ENCODE measurements at places on chromosomes 7 and 10.
A peak's percentile ranks its signal among the peaks of the same experiment; 100 is the strongest.

GRCh38 chr7:44466300-44467216 is 23.9 kb downstream of the NUDCD3 start:
- DNase-seq: no peak

- no peak for DNase-seq
These were observed 298.2 kb downstream of the SORCS1 start for GRCh38 chr10:106866244-106866845.

GRCh38 chr7:7427363-7427762 is 108.3 kb downstream of the COL28A1 start:
- DNase-seq: no peak

DNA sequence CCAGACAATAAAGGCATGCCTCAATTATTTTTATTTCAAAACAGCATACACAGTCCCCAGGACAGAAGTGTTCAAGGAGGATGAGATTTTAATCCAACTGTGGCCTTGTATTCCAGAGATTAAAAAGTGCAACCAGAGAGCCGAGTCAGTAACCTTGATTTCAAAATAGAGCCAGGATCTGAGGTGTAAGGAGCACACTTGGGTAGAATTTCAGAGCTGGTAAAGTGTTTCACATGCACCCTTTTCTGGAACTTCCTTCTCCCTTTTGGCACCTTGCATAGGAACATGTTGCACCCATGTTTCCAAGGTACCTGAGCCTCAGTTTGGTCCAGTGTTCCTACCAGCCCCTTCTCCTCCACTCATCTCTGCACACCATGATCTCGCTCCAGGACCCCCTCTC is 225.1 kb downstream of the TRIL start:
- no peak for DNase-seq

GRCh38 chr7:151454305-151454704 is 14.4 kb upstream of the CRYGN start:
- DNase-seq: no peak

DNA sequence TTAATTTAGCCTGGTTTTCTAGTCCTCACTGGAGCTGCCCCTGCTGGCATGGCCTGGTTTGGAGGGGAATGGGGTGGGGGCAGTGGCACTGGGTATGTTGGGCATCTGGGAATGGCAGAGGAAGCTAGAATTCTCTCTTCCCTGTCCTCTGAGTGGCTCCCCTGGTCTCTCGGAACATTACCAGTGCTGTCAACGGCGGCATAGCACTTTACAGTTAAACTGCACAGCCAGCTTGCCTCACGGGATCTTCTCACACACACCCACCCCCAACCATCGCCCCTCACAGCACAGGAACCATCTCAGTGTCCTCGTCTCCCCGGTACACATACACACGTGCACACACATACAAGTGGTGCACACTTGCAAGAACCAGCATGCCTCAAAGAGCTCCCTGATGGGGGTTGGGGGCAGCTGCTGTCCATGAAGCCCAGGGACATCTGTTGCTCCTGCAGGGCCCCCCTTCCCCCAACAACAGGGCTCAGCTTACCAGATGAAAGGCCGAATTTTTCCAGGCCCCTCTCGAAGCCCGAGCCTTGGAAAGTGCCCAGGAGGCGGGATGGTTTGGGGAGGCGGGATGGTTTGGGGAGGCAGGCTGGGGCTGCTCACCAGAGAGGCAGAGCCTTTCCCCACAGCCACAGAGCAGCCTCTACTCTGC is 41.0 kb downstream of the TSPAN15 start:
- no peak for DNase-seq

DNA sequence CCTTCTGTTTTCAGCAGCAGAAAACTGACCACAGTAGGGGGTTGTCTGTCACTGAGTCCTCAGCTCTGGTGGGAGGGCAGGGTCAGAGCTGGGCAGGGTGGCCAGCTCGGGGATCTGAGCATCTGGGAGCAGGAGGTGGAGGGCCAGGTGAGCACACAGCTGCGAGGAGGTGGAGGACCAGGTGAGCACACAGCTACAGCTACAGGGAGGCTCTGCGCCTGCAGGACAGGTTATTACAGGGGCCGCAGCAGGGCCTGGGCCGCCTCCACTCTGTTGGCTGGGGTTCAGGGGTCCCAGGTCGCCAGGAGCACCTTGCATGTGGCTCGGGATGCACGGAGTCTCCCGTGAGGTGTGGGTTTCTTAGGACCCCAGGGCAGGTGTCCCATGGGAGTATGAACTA is 52.4 kb upstream of the PRKAR1B start:
- DNase-seq: no peak

DNA sequence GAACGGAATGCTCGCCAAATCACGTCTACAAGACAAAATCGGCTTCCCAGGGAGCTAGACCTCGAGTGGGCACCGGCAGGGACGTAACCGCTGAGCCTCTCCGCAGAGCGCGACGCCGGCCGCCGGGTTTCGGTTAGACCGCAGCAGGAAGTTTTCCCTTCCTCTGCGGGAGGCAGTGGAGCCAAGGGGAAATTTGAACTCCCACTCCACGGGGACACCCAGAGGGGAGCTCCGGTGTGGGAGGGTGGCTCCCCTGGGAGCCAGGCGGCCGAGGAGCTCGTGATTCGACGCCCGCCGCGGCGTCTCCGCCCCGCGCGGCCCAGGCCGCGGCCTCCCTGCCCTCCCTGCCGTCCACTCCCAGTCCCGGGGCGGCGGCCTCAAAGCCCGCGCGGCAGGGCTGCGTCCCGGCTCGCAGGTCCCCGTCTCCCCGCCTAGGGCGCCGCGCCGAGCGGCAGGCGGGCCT is 426 bp downstream of the SYPL1 start:
- DNase-seq: peak; percentile 35

DNA sequence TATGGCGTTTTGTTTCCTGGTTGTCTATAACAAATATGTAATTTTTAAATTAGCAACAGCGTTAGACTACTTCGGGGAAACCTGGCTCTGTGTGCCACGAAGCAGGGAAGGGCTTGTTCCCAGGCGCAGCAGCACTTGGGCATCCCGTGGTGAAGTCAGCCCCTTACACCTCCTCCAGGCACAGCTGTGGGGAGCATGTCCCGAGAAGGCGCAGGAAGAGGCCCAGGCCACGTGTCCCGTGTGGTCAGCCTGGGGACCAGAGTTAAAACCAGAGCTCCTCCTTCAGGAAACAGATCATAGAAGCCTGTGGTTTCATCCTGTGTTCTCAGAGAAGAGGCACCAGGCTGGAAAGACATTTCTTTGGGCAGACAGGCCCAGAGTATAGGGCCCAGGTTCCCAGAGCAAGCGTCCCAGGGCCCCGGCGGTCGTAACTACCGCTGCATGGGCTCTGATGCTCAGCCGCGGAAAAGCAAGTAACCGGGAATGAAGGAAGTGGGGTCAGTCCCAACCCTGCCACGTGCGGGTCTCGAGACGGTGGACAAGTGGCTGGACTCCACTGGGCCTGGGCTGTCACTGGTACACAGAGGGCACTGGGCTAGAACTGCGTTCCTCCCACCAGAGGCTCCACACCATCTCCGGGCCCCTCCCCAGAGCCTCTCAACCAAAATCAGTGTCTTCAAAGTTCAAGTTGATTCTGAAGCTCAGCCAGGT is 7.1 kb downstream of the NUDT1 start:
- DNase-seq: no peak

GRCh38 chr7:105827151-105827875 is 49.1 kb downstream of the ATXN7L1 start:
- DNase-seq: no peak

DNA sequence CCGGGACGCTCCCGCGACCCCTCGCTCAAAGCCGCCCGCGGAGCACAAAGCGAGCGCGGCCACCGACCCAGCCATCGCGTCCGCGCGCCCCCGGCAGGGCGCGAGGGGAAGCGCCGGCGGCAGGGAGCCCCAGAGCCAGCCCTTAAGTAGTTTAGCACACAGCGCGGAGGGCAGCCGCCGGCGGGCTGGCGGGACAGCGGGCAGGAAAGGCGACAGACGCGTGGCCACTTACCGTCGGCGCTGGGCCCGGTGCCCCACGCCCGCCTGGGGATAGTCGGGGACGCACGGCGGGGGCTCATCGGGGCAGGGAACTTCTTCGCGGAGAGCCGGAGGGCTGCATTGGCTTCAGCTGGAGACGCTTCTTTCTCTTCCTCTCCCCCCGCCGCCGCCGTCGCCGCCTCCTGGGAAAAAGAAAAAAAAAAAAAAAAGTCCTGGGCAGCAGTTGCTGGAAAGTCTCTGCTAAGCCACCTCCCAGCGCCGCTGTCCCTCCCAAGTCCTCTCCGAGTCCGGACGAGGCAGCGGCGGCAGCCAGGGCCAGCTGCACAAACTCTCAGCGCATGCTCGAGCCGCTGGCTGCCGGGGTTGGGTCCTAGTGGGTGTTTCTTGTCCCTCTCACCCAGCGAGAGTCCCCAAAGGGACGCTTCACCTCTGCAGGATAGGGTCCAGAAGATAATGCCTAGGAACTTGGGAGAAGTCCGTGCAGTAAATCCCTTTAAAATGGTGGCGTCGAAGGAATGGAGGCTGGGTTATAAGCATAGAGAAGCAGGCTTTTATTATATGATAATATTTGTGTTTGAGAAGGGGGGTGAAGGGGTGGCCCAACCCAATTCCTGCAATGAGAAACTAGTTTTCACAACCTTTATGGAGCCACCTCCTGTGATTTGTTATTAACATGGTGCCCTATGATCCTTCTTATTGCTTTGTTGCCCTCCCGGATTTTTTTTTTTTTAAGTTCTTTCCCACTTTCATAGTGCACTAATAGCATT is at the start of gene TSPAN12:
Gene TSPAN12 (minus strand): TSS at position 557 of the 986 bp plus-strand sequence. CDS start 1,381 bp downstream, outside the sequence.
- DNase-seq: no peak

DNA sequence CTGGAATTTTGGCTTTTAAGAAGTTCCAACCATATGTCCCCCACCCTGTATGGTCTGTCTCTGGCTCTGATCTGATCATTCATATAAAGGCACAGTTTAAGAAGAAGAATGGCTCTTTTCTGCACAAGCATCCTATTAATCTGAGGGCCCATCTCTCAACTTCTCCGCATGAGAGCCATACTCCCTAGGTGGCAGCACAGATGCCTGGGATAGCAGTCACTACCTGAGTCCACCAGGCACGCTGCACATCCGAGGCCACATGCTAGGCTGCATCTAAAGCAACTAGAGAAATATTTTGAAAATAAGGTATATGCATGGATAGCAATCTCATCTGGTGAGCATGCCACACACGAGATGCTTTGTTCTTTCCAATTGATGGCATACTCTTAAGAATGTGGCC is 565.5 kb downstream of the PARD3 start:
- no peak for DNase-seq

DNA sequence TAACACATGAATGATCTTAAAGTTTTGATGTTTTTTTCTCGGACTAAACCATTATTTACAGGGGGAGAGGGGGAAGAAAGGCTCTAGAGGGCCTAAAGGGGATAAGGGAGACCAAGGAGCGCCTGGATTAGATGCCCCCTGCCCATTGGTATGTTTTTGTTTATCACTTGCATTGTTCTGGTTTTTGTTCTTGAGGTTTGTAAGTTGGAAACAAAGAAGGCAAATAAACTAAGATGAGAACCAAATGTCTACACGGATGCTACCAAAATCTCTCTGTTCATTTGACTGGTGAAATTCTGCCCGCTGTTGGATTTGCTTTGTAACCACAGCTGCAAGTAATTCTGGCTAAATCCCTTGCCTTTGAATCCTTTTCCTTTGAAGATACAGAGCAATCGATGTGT is 99.8 kb upstream of the MACROH2A2 start:
- DNase-seq: no peak

DNA sequence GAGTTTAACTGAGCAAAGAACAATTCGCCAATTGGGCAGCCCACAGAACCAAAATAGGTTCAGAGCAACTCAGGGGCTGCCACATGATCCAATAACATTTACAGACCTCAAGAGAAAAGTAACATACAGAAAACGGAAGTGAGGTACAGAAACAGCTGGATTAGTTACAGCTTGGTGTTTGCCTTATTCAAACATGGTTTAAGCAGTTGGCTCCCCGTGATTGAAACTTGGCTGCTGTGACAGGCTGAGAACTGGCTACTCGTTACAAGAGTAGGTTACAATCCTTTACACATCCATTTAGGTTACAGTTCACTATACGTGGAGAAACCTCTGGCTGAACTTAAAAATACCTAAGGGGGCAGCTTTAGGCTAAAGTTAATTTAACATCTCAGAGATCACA is 673.1 kb upstream of the PHF14 start:
- DNase-seq: no peak

DNA sequence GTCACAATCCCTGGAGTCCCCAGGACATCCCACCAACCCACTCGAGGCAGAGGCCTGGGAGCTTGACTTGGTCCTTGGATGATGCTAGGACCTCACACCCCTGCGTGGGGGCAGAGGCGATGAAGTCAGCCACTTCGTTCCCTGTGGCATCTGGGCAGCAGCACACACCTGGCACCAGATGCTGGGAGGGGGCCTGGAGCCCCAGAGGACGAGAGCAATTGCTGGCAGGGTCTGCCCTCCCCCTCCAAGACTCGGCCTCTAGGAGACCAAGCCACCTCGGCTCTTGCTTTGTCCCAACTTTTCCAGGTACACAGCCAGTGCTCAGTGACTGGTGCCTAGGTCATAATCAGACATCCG is 39.1 kb downstream of the DPYSL4 start:
- no peak for DNase-seq

DNA sequence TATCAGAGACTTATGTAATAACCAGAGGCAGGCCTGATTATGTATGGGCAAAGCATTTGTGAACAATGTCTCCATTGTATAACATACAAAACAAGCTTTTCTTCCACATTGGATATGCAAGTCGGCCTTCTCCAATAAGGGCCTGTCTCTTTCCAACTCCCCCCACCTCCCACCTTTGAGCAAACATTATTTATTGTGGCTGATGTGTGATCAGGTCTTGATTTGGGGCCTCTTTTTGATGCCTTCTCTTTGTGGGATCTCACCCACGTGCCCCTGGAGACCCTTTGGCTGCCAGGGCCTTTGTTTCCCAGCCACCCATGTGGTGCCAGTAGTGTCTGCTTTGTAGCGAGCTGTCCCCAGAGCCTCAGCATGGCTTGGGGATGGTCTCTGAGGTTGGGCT is 53.0 kb downstream of the TCF7L2 start:
- no peak for DNase-seq

- DNase-seq: no peak
These were observed 123.9 kb upstream of the ZMIZ1 start for GRCh38 chr10:78944723-78945312.

GRCh38 chr7:107890493-107890961 is 456 bp upstream of the DLD start:
- no peak for DNase-seq

- DNase-seq: no peak
These were observed 272.7 kb downstream of the CELF2 start for GRCh38 chr10:11290156-11290890.

DNA sequence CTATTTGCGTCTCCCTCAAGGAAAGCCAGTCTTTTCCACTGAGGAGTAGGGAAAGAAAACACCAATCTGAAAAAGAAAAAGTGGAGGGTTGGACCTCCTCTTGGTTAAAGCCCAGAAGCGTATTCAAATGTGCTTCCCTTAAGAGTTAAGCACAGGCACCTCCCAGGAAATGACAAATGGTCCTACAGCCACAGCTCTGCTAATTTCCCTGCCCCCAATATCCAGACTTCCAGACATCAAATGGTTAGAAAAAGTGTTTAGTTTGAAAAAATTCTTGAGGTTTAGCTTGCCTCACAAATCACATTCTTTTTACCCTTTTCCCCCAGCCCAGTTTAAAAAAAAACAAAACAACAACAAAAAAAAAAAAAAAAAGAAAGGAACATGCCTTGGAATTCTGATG is 19.0 kb upstream of the COL1A2 start:
- DNase-seq: no peak
